ENCODE measurements at places on chromosomes 6 and 20. TPM values are rescaled to one million over a fixed set of nuclear protein-coding genes. Genes with fewer than 3 reads are reported as not detected.

TSBP1 gene
- polyA plus RNA-seq, result not detected

TTK gene
- polyA plus RNA-seq, result not detected

POM121L2 gene
- not detected for polyA plus RNA-seq

DCBLD1 gene
- polyA plus RNA-seq, result 2.9 TPM

GRCh38 chr6:81031416-81031815 lies 721.1 kb downstream of the TENT5A start:
- H3K4me1 ChIP-seq, result no peaks in the 10 kb centered on the region
- DNase-seq, result no peak
- H3K36me3 ChIP-seq, result no peaks in the 10 kb centered on the region
- no peaks in the 10 kb centered on the region for H3K27me3 ChIP-seq

GRCh38 chr20:42790111-42790510 lies 399.6 kb downstream of the PTPRT start:
- no peaks in the 10 kb centered on the region for H3K36me3 ChIP-seq
- no peaks in the 10 kb centered on the region for H3K4me1 ChIP-seq
- H3K4me3 ChIP-seq, result no peak overlapping the region

- peaks cover 17% of the 10 kb centered on the region for H3K4me1 ChIP-seq
- H3K27ac ChIP-seq, result no peak overlapping the region
- no peak overlapping the region for H3K4me3 ChIP-seq
Measured at GRCh38 chr6:44071670-44072451, 55.4 kb downstream of the MRPL14 start.

- no peaks in the 10 kb centered on the region for H3K27me3 ChIP-seq
- H3K27ac ChIP-seq, result no peak overlapping the region
- no peak overlapping the region for H3K4me3 ChIP-seq
- no peaks in the 10 kb centered on the region for H3K36me3 ChIP-seq
Measured at GRCh38 chr6:157795841-157796240, 27.2 kb upstream of the SNX9 start.

GRCh38 chr20:36320898-36321695 lies 15.0 kb downstream of the DLGAP4 start:
- H3K4me1 ChIP-seq, result no peaks in the 10 kb centered on the region
- H3K27ac ChIP-seq, result no peak overlapping the region
- H3K36me3 ChIP-seq, result no peaks in the 10 kb centered on the region
- H3K4me3 ChIP-seq, result no peak overlapping the region
- no peak for DNase-seq
